ENCODE measurements at places on chromosomes 7 and 10.

DNA sequence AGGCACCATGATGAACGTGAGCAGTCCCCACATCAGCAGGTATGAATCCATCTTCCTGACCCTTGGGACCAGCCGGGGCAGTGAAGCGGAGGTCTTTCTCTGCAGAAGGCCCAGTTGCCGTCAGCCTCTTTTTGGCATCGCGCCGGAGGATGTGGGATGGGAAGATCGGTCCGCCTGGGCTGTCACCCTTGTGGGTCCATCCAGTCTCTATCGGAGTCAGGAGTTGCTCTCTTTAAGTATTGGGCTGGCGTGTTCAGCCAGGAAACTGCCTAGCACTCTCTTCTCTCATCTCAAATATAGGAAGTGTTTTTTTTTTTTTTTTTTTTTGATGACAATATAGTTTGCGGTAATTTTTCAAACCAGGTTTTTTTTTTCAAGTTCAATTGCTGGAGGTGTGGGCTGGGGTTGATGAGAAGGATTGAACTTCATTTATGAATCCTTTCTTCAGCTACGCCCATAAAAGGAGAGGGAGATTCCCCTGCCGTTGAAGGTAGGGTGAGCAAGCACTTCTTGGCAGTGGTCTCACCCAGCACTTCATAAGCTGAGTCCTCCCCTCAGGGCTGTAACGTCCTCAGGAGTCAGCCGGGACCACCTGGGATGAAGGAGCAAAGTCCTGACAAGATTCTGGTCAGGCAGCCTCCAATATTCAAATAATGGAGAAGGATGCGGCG lies at the start of gene IL2RA:
Gene IL2RA (minus strand): TSS at position 267 of the 671 bp plus-strand sequence. CDS start 216 bp downstream, at position 51.
- no peak for DNase-seq

- no peak for DNase-seq
Measured at GRCh38 chr10:51001587-51001986, 72.7 kb upstream of the PRKG1 start.

DNA sequence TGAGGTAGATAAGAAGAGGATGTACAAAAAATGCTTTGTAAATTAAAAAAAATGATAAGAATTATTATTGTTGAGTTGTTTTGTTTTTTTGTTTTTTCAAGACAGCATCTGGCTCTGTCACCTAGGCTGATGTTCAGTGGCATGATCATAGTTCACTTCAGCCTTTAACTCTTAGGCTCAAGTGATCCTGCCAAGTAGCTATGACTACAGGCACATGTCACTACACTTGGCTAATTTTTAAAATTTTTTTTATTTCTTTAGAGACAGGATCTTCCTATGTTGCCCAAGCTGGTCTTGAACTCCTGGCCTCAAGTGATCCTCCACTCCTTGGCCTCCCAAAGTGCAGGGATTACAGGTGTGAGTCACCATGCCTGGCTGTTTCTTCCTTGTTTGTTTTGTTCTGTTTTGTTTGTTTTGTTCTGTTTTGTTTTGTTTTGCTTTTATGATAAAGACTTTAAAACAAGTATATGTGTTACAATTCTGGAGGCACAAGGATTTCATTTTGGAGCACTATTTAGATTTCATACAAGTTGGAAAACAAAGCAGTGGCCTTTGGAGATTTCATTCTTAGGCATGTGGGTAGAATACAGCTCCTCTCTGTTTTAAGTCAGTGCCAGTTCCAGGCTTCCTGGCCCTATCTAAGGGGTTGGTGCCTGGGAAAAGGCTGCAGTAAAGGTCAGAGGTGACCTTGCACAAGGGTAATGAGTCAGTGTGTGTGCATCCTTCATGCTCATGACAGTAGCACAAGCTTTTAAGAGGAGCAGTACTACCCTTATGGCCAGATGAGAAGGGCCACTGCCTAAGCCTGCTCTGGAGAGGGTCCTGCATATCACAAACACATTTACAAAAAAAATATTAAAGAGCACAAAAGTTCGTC lies 17.9 kb downstream of the FGFBP3 start:
- DNase-seq = no peak

- DNase-seq = no peak
Measured at GRCh38 chr7:8217200-8218068, 44.5 kb downstream of the ICA1 start.

DNA sequence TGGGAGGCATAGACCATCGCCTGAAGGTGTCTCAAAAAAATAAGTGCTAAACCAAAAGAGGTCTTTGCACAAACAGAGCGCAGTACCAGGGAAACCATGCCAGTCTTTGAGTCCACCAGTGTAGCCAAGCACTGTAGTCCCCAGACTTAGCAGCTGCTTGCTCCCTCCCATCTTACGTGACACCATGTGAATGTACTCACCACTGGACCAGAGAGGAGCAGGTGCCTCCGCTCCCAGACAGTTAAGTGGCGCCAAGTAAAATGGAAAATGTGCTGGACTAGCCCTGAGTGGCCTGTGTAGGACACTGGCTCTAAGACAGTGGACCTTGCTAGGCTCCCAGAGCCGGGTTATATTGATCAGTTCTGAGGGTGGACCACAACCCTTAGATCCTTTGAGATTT lies 47.7 kb upstream of the PLEKHA1 start:
- DNase-seq = no peak

DNA sequence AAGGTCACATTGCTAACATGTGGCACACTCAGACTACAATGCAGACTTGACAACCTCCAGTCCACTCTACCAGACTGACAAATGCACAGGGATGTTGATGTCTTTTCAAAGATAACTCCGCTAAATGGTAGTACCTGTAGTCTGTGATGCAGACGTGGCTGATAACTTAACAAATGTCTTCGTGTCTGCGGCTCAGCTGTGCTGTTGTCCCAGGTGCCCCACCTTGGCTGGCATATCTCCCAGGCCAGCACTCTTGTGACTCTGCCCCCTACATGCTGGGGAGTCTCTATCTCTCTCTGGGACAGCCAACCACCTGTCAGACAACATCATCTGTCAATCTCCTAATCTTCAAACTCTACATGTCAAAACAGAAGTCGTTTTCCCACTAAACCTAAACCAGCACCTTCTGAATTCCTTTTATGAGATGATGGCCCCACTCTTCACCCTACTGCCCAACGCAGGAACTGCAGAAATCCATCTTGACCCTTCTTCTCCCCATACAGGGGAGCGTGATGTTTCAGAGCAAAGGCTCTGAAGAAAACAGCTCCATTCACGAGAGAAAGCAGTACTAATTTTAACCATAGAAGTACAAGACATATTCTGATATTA lies 156.4 kb downstream of the USP6NL start:
- DNase-seq = no peak

GRCh38 chr7:155874411-155874810 lies 62.1 kb upstream of the SHH start:
- no peak for DNase-seq

GRCh38 chr10:47055386-47056246 lies 144.4 kb downstream of the PTPN20 start:
- DNase-seq = no peak

DNA sequence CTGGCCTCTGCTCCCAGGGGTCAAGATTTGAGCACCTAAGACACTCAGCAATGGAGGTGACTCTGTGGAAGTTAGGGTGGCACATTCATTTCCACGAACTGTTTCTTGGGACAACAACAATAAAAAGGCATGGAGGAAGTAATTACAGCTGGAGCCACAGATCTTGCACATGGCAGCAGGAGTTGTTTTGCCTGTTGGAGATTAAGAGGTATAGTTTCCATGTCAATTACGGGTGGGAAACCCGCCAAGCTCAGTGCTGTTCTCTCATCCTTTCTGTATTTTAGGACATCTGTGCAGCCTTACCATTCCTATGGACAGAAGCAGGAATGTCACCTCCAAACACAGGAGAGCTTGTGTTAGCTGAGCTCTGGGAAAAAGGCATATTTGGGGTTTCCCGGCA lies 201.2 kb downstream of the SNX10 start:
- DNase-seq = no peak

DNA sequence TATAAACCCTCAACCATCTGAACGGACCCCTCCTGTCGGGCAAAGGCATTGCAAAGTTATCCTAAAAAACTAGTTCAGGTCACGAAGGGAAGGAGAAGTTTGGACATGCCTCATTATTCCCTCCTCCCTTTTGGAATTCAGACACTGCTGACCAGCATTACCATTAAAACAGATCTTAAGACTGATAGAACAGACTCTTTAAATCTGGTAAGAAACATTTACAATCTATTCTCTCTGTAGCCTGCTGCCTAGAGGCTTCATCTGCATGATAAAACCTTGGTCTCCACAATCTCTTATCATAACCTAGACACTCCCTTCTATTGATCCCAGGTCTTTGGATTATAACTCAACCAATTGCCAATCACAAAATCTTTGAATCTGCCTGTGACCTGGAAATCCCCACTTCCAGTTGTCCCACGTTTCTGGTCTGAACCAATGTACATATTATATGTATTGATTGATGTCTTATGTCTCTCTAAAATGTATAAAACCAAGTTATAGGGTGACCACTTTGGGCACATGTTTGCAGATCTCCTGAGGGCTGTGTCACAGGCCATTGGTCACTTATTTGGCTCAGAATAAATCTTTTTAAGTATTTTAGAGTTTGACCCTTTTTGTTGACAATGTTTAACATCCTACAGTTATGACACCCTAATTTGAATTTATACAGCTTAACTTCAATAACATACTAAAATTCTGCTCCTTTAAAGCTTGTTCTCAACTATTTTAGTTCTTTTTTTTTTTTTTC lies 23.5 kb upstream of the CNNM2 start:
- DNase-seq = no peak

- DNase-seq = no peak
Measured at GRCh38 chr10:154348-154747, 19.1 kb downstream of the ZMYND11 start.

DNA sequence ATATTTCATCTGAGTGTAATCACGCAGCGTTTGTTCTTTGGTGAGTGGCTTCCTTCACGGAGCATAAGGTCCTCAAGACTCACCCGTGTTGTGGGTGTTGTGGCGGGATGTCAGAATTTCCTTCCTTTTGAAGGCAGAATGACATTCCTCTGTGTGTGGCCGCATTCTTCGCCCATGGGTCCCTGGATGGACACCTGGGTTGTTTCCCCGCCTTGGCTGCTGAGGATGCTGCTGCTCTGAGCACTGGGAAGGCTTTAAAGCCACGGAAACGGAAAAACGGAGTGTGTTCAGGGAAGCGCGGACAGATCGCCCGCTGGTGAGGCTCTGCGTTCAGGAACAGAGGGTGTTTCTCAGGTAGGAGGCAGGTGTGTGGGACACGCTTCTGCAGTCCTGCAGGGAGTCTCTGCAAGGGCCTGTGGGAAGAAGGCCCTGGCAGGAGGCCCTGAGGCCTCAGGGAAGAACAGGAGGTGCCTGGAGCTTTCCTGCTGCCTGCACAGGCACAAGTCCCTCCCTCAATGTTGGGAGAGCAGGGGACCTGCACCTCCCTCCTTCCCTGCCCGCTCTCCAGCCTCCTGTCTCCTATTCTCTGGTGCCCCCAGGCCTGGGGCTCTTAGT lies 35.7 kb upstream of the SHH start:
- no peak for DNase-seq

DNA sequence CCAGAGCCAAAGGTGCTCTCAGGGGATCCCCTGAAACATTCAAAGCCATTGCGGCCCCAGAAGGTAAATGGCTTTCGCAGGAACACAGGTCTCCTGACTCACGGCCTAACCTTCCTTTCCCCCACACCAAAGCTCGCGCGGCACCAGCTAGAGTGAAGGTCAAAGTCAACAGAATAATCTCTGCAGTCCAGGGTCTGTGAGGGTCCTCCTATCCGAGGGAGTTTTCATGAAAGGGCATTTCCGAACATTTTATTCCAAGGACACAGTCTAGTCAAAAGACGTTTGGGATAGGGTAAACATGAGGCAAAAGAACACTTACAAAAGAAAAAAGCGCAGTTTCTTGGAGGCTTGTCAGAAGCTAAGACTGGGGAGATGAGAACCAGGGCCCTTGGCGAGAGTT lies 559 bp upstream of the STEAP2 start:
- no peak for DNase-seq

DNA sequence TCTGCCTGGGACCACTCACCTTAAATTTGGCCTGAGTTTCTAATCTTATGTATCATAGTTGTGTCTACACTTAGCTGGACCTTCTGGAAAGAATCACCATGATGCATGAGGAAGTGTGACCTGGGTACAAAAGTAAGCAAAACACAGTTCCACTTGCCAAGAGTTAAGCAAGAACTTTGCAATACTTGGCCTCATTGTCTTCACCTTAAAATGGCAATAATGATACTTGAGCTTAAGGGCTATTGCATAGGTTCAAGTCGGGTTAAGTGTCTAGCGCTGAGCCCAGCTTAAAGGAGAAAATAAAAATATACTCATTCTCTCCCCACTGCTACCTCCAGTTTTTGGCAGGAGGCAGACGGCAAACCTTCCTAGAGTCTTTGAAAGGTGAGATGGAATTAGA lies 133.9 kb upstream of the BMPER start:
- DNase-seq = no peak

DNA sequence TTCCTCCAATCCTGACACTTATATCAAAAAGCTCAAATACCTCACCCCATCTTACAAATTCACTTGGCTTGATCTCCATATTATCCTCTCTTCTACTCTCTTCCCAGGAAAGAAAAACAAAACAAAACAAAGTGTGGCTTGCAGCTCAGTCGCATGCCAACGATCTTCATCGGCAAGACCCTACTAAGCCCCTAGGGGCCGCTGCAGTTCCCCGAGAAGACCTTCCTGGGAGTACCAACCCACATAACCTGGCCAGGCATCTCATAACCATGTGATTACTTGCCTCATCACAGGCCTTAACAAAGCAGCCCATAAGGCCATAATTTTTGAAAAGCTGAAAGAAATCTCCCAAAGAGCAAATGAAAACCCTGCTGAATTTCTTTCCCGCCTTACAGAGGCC lies 103.7 kb downstream of the ZNF92 start:
- no peak for DNase-seq

DNA sequence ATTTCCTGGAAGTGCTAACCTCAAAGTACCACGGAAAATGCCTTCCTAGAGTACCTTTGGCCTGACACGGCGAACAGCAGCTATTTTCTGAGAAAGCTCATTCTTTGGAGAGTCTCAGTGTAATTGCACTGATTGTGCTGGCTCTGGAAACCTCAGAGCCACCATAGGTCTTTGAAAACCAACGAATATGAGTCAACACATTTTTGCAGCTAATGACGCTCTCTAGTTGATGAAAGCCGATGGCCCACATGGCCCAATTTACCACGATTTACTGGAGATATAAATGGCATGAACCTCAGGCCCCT lies 187.1 kb downstream of the ADARB2 start:
- no peak for DNase-seq

GRCh38 chr7:17009007-17009719 lies 127.4 kb upstream of the AGR3 start:
- DNase-seq = no peak

- no peak for DNase-seq
Measured at GRCh38 chr7:69365651-69366192, 232.6 kb upstream of the AUTS2 start.

GRCh38 chr10:86389441-86390193 lies 23.0 kb upstream of the GRID1 start:
- no peak for DNase-seq

GRCh38 chr7:74115326-74115725 lies 31.7 kb downstream of the LIMK1 start:
- no peak for DNase-seq

DNA sequence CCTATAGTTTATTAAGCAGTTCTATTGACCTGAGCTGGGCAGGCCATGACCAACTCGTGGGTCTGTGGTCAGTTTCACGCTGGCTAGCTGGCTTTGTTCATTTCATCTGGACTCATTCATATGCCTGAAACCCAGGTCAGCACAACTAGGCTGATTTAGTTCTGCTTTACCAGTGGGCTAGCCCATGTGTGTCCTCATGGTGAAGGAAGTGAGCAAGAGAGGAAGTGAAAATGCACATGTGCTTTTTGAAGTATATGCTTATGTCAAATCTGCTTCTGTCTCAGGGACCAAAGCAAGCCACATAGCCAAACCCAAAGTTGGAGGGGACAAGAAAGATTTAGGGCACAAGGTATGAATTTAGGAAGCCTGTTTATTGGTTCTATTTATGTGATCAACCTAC lies 154.5 kb downstream of the RNF133 start:
- DNase-seq = no peak
